DMS 273 treated with DMSO at 0.1 percent for 48 hours (cell line): ENCODE measurements at places on chromosomes 2 and 18.

GRCh38 chr2:179802051-179802882 lies 59.1 kb downstream of the ZNF385B start:
- no peak for DNase-seq

- DNase-seq, result no peak
Observed at GRCh38 chr2:12884713-12885282, 168.1 kb downstream of the TRIB2 start.

DNA sequence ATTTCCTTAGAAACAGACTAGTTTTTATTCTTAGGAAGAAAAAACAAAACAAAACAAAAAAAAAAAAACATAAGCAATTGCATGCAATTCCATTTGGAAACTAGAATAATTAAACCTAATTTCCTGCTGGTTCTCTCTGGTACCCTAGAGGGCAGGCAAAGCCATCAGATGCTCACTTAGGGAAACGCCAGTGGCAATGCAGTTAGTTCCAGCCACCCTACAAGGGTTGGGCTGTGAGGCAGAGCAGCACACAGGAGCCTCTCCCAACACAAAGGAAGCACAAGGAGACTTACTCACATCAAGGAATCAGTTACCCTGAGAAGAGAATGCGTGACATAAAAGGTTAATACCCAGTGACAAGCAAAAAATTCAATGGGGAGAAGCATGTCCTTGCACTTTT lies 28.8 kb downstream of the CCDC93 start:
- no peak for DNase-seq

- no peak for DNase-seq
Observed at GRCh38 chr2:65383541-65384488, 48.6 kb downstream of the SPRED2 start.

- no peak for DNase-seq
Observed at GRCh38 chr2:102880731-102881130, 118.9 kb downstream of the TMEM182 start.

GRCh38 chr2:148613231-148614013 lies 31.1 kb upstream of the EPC2 start:
- DNase-seq, result no peak

DNA sequence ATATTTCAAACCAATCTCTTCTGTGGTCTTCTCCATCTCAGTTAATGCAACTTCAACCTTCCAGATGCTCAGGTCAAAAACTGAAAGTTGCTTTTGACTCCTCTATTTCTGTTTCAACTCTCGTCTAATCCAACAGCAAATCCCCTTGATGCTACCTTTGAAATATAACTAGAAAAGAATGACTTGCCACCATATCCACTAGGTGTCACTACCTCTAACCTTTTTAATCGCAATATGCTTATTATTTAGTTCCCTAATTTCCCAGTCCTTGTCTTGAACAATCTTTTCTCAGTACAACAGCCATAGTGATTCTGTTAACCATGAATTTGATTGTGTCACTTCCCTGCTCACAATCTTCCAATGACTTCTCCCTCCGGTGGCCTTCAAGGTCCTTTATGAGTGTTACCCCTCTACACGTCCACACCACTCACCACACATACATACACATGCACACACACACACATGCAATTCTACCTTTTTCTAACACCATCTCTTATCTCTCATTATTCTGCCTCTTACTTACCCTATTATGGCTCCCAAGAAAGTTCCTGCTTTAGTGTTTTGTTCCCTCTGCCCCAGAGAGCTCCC lies 245.5 kb upstream of the KCNJ3 start:
- no peak for DNase-seq

- DNase-seq, result no peak
Observed at GRCh38 chr2:173747035-173747434, 218.1 kb downstream of the SP3 start.

DNA sequence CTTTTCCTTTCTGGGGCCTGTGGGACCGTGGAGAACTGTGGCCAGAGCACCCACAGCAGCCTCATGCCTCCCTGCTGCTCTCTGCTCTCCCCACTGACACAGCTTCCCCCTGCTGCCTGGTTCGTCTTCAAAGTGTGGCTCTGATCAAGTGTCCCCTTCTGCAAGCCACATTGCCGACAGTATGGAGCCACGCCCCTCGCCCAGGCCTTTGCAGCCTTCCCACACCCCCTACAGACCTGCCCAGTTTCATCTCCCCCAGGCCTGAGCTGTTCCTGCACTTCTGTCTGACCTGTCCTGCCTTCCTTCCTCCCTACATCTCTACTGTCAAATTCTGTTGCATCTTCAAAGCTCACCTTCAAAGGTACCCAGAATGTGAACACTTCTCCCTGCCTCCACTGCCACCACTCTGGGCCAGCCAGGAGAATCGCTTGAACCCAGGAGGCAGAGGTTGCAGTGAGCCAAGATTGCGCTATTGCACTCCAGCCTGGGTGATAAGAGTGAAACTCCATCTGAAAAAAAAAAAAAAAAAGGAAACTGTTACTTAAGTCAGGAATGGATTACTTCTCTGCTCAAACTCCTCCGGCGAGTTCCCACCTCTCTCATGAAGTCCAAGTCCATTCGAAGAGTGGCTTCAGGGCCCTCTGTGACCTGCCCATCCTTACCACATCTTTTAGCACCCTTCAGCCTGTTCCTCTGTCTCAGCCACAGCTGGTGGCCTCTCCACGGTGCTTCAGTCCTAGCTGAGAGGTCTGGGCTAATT lies 29.0 kb upstream of the CATIP start:
- DNase-seq, result no peak

GRCh38 chr18:23943903-23944624 lies 70.5 kb upstream of the TTC39C start:
- DNase-seq, result no peak

DNA sequence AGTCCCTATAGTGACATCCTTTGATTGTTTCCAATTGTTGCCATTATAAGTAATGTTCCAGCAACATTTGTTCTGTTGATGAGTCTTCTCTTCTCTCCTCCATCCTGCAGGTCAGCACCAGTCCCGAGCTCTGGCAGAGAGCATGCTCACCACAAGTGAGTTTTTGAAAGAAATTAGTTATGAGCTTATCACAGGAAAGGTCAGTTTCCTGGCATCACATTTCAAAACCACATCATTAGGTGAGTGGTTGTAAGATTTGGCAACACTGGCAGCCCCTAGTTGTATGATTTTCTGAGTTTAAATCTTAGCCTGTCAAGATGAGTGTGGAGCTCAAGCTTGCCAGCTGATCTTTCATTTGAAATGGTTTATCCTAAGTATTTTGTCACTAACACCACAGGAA lies 149.6 kb downstream of the ESCO1 start:
- no peak for DNase-seq

DNA sequence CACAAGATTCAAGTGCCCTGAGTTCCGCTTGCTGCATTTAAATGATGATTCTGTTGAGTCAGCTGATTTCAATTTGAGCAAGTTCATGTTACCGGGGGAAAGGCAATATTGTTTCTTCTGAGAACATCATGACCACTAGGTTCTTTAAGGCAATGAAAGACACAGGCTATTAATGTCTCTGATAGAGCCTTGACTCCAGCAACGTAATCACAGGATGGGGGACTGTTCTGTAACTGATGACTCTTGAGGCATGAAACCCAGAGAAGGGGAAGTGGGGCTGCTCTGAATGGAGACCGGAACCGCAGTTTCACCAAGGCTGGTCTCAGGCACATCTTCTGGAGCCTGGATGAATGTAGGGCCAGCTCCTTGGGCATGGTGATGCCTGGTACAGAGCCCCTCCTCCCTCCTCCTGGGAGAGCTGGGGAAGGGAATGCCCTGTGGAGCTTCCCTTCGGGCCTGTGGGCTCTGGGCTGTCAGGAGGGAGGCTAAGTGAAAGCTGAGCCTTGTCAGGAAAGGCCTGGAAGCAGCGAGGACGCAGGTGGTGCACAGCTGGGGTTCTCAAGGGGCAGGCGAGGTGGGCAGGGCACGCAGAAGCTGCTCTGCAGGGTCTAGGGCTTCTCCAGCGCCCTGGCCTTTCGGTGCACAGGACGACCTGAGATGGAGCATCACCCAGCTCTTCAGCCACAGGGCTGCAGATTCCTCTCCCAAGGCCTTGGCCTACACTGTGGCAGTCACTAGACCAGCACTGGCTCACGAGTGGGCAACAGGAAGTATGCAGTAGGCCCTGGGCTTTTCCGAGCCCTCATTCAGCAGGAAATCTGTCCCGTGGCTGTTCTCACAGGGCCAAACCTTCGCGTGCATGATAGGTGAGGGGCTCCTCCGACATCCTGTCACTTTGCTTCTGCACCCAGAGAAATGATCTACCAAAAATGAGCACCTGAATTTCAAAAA lies 36.6 kb upstream of the PRLH start:
- DNase-seq, result no peak

- DNase-seq, result no peak
Observed at GRCh38 chr2:110153416-110153815, 37.8 kb upstream of the MALL start.

GRCh38 chr2:60707750-60708371 lies 48.2 kb upstream of the PAPOLG start:
- DNase-seq, result no peak

DNA sequence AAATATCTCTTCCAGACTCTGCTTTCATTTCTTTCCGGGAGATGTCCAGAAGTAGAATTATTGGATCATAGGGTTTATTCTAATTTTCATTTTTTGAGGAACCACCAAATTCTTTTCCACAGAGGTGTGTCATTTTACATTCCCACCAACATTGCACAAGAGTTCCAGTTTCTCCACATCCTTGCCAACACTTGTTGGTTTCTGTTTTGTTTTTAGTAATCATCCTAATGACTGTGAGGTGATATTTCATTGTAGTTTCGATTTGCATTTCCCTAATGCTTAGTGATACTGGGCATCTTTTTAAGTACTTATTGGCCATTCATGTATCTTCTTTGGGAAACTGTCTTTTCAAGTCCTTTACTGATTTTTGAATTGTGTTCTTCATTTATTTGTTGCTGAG lies 513.1 kb downstream of the PARD3B start:
- no peak for DNase-seq

DNA sequence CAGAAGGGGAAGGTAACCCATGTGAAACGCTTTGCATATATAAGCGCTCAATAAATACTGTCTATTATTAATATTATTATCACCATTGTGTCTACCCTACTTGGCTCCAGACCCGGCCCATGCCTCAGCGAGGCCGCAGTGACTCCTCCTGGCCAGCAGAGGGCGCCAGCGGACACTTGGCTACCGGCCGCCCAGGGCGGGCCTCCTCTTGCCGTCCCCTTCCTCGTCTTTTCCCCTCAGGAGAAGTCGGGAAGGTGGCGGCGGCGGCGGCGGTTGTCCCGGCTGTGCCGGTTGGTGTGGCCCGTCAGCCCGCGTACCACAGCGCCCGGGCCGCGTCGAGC lies at the start of gene AGFG1:
TSS of gene AGFG1 (plus strand) at position 233 of the 341 bp plus-strand sequence. CDS start 266 bp downstream, outside the sequence.
- DNase-seq, result no peak

DNA sequence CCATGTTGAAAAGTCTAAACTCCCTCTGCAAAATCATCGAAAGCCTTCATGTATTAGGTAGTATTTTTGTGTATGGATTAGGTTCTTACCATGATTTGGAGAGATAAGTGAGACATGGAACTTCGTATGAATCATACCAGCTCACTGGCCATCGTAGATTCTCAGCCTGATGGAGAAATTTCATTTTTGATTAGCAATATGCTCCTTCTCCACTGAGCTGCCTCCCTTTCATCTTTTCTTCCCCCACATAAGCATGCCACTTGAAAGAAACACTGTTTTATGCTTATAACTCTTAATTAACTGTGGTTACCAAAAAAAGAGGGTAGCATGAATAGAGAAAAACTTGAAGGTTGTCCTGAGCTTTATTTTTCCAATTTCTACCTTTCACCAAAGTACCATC lies 111.9 kb downstream of the NCK2 start:
- no peak for DNase-seq

GRCh38 chr18:74360852-74361655 lies 45.4 kb downstream of the C18orf63 start:
- DNase-seq, result no peak

DNA sequence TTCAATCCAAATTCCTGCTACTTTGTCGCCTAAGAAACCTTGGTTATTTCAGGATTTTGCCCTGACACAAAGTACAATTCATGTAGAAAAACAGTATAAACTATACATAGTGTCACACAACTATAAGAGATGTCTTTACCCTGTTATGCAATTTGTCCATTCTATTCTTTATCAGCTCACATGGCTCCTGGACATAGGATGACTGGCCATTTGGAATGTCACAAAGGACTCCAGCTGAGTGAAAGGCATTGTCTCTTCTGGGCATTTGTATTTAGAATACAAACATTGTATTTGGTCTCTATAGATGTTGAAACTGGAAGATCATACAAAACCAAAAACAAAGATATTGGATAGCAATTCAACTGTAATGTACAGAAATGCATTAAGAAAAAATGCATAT lies 944.6 kb upstream of the LRRTM1 start:
- DNase-seq, result no peak

- DNase-seq, result no peak
Observed at GRCh38 chr2:202140522-202141252, 67.6 kb downstream of the KIAA2012 start.

DNA sequence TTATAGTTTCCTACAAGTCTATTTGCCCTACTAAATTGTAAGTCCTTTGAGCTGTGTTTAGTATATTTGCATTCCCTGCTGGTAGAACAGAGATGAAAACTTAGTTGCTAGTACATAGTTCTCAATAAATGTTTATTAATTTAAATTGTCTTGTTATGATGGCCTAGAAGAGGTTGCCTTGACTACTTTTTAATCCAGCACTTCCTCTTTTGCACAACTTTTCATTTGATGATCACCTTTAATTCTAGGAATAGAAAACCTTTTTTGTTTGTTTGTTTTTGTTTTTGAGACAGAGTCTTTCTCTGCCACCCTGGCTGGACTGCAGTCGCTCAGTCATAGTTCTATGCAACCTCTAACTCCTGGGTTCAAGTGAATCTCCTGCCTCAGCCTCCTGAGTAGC lies 6.7 kb downstream of the CFAP36 start:
- DNase-seq, result no peak

GRCh38 chr2:119567292-119567691 lies 23.0 kb downstream of the CFAP221 start:
- DNase-seq, result no peak

- no peak for DNase-seq
Observed at GRCh38 chr2:108619925-108620620, 85.8 kb downstream of the LIMS1 start.

GRCh38 chr2:101831351-101831865 lies 133.9 kb downstream of the MAP4K4 start:
- no peak for DNase-seq

DNA sequence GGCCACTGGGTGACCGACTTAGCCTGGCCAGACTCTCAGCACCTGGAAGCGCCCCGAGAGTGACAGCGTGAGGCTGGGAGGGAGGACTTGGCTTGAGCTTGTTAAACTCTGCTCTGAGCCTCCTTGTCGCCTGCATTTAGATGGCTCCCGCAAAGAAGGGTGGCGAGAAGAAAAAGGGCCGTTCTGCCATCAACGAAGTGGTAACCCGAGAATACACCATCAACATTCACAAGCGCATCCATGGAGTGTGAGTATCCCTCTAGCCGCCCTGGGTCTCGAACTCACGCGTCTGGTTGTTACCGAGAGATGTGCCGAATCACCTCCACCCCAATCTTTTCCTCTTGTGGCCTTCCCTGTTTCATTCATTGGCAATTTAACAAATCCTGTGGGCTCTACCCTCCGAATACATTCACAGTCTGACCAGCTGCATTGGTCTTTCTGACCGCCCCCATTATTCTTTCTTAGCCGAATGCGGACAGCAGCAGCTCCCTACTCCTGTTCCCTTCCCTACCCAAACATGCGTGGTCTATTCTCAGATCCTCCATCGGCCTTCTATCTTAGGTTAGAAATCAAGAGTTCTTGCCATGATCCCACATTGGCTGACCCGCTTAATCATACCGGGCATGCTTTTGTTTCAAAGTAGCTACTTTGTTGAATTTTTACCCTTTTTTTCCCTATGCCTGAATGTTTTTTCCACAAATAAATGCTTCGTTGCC lies 631 bp downstream of the RPL31 start:
- DNase-seq, result no peak
